Hair follicular keratinocyte (primary cell): ENCODE measurements at places on chromosomes 7 and 10. TPM values are rescaled to one million over a fixed set of nuclear protein-coding genes. Genes with fewer than 3 reads are reported as not detected.

The DYNC1I1 gene
- total RNA-seq: 0.61 and 1.0 TPM in 2 replicates

The PLEKHS1 gene
- total RNA-seq: not detected in 2 replicates

The ZNF33B gene
- 5.2 and 5.5 TPM in 2 replicates for total RNA-seq

The SPDYE11 gene
- not detected in 2 replicates for total RNA-seq

The HSPA12A gene
- 3.7 and 7.1 TPM in 2 replicates for total RNA-seq

The GTF2IRD2 gene
- 1.6 and 3.3 TPM in 2 replicates for total RNA-seq

The TMEM270 gene
- total RNA-seq: not detected in 2 replicates

The CREM gene
- 17.4 and 31.9 TPM in 2 replicates for total RNA-seq

The WAC gene
- 42.8 and 48.6 TPM in 2 replicates for total RNA-seq

The ARHGAP22 gene
- total RNA-seq: 9.0 and 13.7 TPM in 2 replicates

The UBTD1 gene
- total RNA-seq: 25.9 and 28.3 TPM in 2 replicates

The LIPN gene
- total RNA-seq: not detected in 2 replicates

The EIF5AL1 gene
- 0.31 and 0.84 TPM in 2 replicates for total RNA-seq

The MGAM2 gene
- not detected in 2 replicates for total RNA-seq

The UCMA gene
- not detected in 2 replicates for total RNA-seq

The MYPN gene
- 0.08 TPM in 1 of 2 replicates, not detected in the other for total RNA-seq

The TMEM139 gene
- 7.1 and 8.9 TPM in 2 replicates for total RNA-seq

The GHRHR gene
- total RNA-seq: not detected in 2 replicates

The SUN1 gene
- 88.6 and 96.7 TPM in 2 replicates for total RNA-seq

The GRID1 gene
- total RNA-seq: 0.08 TPM in 1 of 2 replicates, not detected in the other

The LIPF gene
- not detected in 2 replicates for total RNA-seq

The RBP3 gene
- total RNA-seq: not detected in 2 replicates

The OGDH gene
- total RNA-seq: 88.0 and 95.1 TPM in 2 replicates

The BMPER gene
- 0.08 and 0.11 TPM in 2 replicates for total RNA-seq

The CRYGN gene
- total RNA-seq: not detected in 2 replicates

The OR6V1 gene
- not detected in 2 replicates for total RNA-seq

The ANXA8 gene
- 161 and 275 TPM in 2 replicates for total RNA-seq

The LRRD1 gene
- not detected in 2 replicates for total RNA-seq

The SDK1 gene
- total RNA-seq: 1.1 and 1.6 TPM in 2 replicates

The NPFFR1 gene
- total RNA-seq: not detected in 2 replicates

The GPNMB gene
- total RNA-seq: 1.9 and 2.9 TPM in 2 replicates

The ADRA2A gene
- not detected in 2 replicates for total RNA-seq

The FAM237B gene
- total RNA-seq: not detected in 2 replicates

The PCLO gene
- 2.0 and 4.1 TPM in 2 replicates for total RNA-seq

The ERLIN1 gene
- 31.4 and 32.8 TPM in 2 replicates for total RNA-seq

The NKX2-3 gene
- total RNA-seq: not detected in 2 replicates

The SPDYE1 gene
- not detected in 2 replicates for total RNA-seq

The VWC2 gene
- not detected in 2 replicates for total RNA-seq

The RNF32 gene
- 0.30 and 0.94 TPM in 2 replicates for total RNA-seq

The NAT16 gene
- not detected in 2 replicates for total RNA-seq

The CAV2 gene
- total RNA-seq: 230 and 256 TPM in 2 replicates

The TMEM236 gene
- 0.04 and 0.08 TPM in 2 replicates for total RNA-seq

The ZNF277 gene
- 21.1 and 38.6 TPM in 2 replicates for total RNA-seq

The MNX1 gene
- total RNA-seq: 0.16 TPM in 1 of 2 replicates, not detected in the other

The SORCS3 gene
- not detected in 2 replicates for total RNA-seq

The SPACDR gene
- not detected in 2 replicates for total RNA-seq

The DRGX gene
- not detected in 2 replicates for total RNA-seq

The SPAM1 gene
- total RNA-seq: not detected in 2 replicates

The EN2 gene
- total RNA-seq: not detected in 2 replicates

The GRM3 gene
- total RNA-seq: not detected in 2 replicates

The LBX1 gene
- total RNA-seq: not detected in 2 replicates
